ENCODE measurements at places on chromosomes 13 and 19.

DNA sequence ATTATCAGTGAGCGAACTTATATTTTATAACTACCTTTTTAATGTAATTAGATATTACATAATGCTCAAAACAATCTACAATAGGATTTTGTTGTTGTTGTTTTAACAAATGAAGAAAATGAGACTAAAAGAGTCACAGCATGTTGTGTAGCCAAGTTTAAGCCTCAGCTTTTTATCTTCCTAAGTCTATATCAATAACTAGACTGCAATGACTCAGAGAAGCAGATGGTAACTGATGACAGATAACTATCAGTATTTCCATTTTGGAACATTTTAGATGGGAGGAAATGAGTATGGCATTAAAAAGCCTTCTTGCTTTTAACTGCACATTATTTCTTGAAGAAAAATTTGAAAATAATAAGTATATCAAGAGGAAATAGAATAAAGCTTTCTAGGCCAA is 825.2 kb downstream of the SLITRK1 start:
- DNase-seq = no peak

GRCh38 chr13:83883061-83883523 is 818 bp upstream of the SLITRK1 start:
- DNase-seq = no peak

DNA sequence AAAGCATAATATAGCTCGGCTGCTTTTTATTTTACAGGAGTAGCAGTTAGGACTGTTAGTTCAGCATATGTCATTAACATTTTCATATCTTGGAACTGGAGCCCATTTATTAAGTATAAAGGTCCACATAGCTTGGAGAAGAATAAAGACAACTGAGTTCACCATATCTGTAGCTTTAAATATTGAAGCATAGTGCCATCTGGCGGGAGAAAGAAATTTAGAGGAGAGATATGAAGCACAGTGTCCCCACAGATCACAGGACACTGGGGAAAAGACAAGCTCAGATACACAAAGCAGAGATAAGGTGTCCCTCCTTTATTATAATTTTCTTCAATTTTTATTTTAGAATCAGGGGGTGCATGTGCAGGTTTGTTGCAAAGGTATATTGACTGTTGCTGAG is 104.7 kb upstream of the FREM2 start:
- DNase-seq = no peak

GRCh38 chr13:34167347-34167746 is 349.4 kb downstream of the RFC3 start:
- no peak for DNase-seq

- no peak for DNase-seq
Measured at GRCh38 chr13:106107061-106107460, 428.4 kb downstream of the EFNB2 start.

GRCh38 chr19:32061315-32061714 is 284.1 kb upstream of the ZNF507 start:
- no peak for DNase-seq

- DNase-seq = no peak
Measured at GRCh38 chr19:53507523-53508442, 30.2 kb upstream of the ZNF331 start.

- no peak for DNase-seq
Measured at GRCh38 chr13:23960566-23961156, 63.4 kb upstream of the C1QTNF9B start.

- no peak for DNase-seq
Measured at GRCh38 chr19:8512115-8512967, 1.6 kb downstream of the ZNF414 start.

GRCh38 chr13:24887759-24888158 is 123.8 kb downstream of the RNF17 start:
- DNase-seq = no peak

- no peak for DNase-seq
Measured at GRCh38 chr13:84130495-84131114, 248.3 kb upstream of the SLITRK1 start.

DNA sequence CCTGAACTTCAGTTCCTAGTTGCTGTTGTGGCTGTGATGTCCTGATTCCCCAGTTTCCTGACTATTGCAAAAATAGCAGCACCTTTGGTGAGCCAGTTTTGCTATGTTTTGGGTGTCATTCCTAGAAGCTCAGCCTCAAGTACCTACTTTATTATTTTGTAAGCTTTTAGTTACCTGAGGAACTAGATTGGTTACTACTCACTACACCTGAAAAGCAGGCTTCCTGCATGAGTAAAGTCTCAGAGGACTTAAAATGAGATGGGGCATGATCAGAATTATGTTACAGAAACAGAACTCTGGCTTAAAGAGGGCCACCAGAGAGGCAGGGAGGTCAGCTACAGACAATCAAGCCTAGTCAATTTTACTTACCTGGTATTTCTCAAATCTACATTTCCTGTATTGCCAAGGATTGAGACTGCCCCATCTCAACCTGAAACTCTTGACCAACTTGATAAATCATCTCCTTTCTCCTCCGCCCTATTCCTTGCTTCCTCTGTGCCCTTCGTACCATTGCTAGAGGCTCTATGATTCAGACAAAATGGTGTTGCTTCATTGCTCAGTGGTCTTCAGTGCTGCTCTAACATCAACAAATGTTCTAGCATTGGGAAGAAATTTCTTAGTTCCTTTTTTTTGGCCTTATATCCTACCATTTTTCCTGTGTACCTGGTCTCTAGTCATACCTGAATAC is 58.9 kb downstream of the RAP2A start:
- no peak for DNase-seq

DNA sequence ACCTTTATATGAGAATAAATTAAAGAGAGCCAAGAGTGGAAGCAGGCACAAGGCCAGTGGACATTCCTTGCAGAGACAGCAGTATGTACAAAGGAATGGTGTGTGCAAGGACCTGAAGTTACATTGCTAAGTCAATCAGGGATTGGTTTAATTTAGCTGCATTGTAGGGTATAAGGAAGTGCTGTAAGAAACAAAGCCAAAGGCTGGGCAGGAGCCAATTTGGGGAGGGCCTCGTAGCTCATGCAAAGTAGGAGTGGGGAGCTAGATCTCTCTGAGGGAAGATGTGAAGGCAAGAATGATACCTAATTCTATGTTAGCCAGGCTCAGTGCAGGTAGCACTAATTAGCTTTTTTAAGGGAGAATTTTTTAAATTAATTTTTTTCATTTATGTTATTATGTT is 76.7 kb downstream of the SLAIN1 start:
- DNase-seq = no peak

DNA sequence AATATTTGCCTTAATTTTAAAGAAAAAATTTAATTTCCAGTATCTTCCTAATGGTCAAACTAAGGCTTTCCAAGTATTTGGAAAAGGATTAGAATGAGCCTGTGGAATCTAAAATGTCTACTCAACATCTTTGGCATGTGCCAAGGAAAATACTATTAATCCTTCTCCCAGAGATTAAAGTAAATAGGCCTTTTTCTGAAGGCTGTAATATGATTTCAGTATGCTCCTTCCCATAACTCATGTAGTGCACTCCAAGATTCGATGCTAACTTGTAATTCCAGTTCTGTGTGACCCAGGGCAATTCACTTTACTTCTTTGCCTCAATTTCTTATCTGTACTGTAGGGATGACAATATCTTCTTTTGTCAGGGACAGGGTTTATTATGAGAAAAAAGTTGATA is 196.9 kb downstream of the ZIC5 start:
- DNase-seq = no peak

GRCh38 chr13:109389892-109390345 is 396.5 kb downstream of the IRS2 start:
- DNase-seq = no peak

- DNase-seq = no peak
Measured at GRCh38 chr13:113869263-113869662, 5.4 kb upstream of the GAS6 start.

DNA sequence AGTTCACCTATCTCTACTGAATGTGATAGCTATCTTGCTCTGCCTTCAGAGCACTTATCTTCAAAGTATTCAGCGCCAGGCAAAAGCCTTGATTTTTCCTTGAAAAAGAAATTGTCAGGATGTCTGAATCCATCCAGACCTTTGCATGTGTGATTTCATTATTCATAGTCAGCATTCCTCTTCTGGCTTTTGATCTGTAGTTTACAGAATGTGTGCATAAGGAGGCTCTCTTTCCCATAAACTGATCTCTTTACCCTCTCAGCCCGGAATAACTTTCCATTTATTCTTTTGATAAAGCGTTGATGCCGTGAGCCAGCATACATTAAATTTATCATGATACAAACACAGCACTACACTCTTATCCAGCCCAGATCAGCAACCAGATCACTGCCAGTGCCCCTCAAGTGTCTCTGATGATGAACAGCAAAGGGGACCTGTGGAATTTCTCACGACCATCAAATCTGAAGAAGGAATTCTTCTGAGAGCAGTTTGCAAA is 130.8 kb downstream of the DNAJC15 start:
- no peak for DNase-seq

GRCh38 chr19:17497149-17497798 is 14.2 kb upstream of the PGLS start:
- DNase-seq = no peak

GRCh38 chr13:37662624-37663023 is 64.1 kb upstream of the POSTN start:
- no peak for DNase-seq

GRCh38 chr19:3659746-3660112 is 33.1 kb upstream of the CACTIN start:
- no peak for DNase-seq

GRCh38 chr13:78028960-78029359 is 110.3 kb upstream of the EDNRB start:
- no peak for DNase-seq

DNA sequence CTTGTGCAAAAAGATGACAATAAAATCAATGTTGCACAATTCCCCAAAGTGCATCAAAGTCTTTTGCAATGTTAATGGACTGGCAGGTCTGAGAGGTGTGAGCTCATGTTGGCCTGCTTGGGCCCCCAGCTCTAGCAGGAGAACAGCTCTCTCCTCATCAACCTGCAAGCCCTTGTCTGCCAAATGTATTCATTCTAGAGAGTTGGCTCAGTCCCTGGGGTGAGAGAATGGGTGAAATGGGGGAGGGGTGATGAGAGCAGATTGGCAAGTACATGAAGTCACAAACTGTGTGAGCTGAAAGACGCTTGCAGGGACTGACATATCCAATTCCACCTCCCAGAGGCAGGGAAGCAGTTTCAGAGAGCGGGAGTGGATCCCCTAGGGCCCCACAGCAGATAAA is 465.1 kb upstream of the ZNF507 start:
- no peak for DNase-seq

DNA sequence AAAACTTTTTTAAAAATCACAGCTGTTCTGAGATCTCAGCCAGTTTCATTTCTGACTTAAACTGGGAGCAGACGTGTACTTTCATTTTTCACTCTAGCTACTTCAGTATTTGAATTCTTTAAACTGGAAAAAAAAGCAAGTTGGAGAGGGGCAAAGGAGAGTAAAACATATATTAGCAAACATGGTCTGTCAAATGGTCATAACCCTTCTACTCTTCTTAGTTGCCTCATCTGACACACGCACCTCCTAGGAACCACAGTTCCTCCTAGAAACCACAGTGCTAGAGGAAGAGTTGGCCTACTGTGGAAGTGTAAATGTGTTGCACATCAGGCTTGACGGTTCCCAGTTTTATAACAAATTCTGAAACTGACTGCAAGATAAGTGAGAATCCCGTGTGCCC is 47.2 kb downstream of the TM9SF2 start:
- no peak for DNase-seq

DNA sequence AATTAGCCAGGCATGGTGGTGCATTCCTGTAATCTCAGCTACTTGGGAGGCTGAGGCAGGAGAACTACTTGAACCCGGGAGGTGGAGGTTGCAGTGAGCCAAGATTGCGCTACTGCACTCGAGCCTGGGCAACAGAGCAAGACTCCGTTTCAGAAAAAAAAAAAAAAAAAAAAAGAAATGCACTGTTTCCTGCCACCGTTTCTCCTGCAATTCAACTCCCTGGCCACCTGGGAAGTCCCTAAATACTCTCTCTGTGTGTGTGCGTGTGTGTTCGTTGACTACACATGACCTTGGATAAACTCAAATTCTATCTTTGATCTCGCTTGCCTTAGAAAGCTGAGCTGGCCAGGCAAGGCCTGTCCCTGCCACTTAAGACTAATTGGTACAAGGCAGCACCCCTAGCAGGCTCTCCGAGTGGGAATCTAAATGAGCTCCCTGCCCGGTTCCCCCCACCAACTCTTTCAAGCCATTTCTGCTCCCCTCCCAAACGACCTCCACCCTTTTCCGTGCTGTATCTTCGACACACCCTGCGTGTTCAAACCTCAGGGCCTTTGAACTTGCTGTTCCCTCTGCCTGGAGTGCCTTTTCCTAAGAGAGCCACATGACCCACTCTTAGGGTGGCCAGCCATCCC is 5.2 kb upstream of the BCAT2 start:
- DNase-seq = no peak

- no peak for DNase-seq
Measured at GRCh38 chr13:94243551-94243950, 235.9 kb downstream of the DCT start.

GRCh38 chr19:42246922-42247639 is 4.7 kb upstream of the GSK3A start:
- no peak for DNase-seq

DNA sequence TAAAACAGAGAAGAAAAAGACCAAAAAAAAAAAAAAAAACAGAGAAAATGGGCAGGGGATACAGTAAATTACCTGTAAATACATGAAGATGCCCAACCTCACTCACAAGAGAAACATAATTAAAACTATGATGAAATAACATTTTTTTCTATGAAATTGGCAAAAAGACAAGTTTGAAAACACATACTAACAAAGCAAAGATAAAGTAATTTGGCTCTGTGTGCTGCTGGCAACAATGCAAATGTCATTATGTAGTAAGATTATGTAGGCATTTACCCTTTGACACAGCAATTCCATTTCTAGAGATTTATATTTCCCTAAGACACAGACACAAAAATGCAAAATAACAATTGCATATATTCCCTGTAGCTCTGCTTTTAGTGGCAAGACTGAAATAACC is 20.2 kb downstream of the ZC3H13 start:
- no peak for DNase-seq

- no peak for DNase-seq
Measured at GRCh38 chr19:34972163-34972705, 8.2 kb upstream of the ZNF792 start.

DNA sequence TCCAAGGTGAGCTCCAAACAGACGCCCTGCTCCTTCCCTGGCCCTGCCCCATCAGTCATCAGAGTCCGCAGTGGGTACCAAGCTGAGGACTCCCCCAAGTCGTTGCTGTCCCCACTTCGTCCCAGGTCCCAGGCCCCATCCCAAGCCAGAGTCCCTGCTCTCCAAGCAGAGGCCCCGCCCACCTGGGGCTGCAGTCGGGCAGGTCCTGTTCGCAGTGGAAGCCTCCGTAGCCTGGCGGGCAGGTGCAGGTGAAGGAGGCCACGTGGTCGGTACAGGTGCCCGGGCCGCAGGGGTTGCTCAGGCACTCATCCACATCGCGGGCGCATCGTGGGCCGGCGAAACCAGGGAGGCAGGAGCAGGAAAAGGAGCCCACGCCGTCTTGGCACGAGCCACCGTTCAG is 19.4 kb downstream of the NOTCH3 start:
- DNase-seq = no peak

- DNase-seq = peak; percentile 37
Measured at GRCh38 chr19:12994701-12995595, at the start of gene NFIX. NFIX (plus strand) TSS chr19:12995475; CDS start chr19:12995838, 363 bp downstream.
